ENCODE measurements at places on chromosomes 7 and 10.

DNA sequence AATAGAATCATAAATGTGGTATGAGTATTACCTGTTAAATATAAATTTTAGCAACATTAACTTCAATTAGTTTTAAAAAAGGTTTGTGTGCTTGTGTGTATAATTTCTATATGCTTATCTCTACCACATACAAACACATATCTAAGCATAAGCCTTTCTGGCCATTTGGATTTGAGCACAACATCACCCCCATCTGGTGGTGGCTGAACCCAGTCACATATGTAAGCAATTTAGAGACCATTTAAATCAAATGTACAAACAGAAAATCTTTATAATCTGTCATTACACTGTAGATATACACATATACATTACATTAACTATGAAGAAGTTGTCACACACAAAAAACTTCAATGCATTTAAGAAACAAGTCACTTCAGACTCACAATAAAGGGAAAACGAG is 31.7 kb downstream of the GPR22 start:
- DNase-seq, result no peak

- no peak for DNase-seq
Observed at GRCh38 chr7:151244196-151244840, 4.2 kb downstream of the SMARCD3 start.

GRCh38 chr7:136884492-136884891 is 16.0 kb downstream of the CHRM2 start:
- DNase-seq, result no peak

DNA sequence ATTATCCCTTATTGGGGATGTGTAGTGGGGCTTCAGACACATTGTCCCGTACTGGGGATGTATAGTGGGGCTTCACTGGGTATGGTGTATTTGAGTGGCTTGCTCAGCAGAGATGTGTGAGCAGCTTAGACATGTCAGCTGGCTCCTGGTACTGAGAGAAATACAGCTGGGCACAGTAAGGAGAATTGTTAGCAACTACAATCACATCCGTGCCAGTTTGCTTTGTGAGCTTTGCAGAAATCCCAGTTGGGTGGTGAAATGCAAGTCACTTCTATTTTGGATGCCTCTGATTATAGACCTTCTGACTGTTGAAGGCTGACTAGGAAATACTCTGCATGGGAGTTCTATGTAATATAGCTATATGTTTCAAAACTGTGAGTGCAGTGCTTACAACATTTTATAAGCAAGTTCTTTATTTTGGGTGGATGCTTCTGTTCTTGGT is 10.8 kb downstream of the CCNY start:
- no peak for DNase-seq

DNA sequence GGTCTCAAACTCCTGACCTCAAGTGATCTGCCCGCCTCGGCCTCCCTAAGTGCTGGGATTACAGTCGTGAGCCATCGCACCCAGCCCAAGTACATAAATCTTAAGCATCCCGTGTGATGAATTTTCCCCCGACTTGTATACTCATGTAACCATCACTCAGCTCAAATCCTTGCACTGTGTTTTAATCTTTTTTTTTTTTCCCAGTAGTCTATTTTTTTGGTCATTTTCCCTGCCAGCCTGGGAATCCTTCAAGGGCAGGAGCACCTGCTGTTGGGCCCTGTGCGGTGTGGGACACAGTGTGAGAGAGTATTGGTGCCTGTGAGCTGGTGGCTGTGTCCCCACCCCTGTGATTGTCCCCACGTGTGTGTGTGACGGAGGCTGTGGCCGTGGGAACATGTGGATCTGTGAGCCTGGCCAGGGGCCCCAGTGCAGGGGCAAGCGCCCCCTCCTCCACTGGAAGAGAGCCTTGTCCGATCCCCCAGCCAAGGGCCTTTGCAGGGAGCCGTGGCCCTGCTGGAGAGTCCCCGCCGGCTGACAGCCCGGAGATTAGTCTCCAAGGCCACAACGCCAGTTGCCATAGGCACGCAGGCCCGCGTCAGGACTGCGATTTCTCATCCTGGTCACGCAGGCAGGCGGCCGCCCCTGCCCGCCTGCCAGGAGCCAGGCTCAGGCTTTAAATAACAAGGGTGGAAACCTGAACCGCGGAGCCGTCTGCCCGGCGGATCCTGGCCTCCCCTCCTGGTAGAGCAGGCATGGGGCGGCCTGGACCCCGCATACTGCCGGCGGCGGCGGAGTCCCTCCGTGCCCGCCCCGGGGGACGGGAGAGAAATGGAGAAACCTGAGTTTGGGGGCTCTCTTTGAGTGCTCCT is 26.5 kb downstream of the GTF2IRD1 start:
- DNase-seq, result no peak

- DNase-seq, result no peak
Observed at GRCh38 chr10:100879741-100880360, 32.9 kb upstream of the SLF2 start.

Measured in stimulated activated CD4-positive, alpha-beta T cell treated with anti-CD3 and anti-CD28 coated beads, Interleukin-1b, Interleukin-23, amount 100 ng/mL, for 4 hours (primary cell).